Stimulated activated CD4-positive, alpha-beta T cell treated with anti-CD3 and anti-CD28 coated beads, TNF-alpha, amount 100 ng/mL, for 48 hours (primary cell): ENCODE measurements at places on chromosomes 3 and 15.

- DNase-seq, result no peak
Observed at GRCh38 chr3:151156618-151157216, 46.3 kb downstream of the GPR171 start.

DNA sequence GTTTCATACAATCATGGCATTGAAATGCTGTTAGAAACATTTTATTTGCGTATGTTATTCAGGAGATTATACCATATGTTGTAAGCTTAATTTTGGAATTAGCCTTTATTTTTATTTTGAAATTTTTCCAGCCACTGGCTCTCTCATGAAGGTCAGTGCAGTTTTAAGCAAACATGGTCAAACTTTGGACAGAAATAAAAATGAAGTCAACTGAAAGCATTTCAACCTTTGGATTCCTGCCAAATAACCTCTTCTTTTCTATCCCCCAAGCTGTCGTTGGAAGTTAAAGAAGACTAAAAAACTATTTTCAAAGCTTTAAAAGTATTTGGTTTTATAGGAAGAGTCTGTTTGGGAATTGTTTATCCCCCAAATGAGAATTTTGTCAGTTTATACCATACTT is 846.6 kb downstream of the MCTP2 start:
- DNase-seq, result no peak

- no peak for DNase-seq
Observed at GRCh38 chr15:49696433-49696832, 75.6 kb downstream of the DTWD1 start.

GRCh38 chr3:191912616-191913204 is 451.7 kb downstream of the PYDC2 start:
- DNase-seq, result no peak

DNA sequence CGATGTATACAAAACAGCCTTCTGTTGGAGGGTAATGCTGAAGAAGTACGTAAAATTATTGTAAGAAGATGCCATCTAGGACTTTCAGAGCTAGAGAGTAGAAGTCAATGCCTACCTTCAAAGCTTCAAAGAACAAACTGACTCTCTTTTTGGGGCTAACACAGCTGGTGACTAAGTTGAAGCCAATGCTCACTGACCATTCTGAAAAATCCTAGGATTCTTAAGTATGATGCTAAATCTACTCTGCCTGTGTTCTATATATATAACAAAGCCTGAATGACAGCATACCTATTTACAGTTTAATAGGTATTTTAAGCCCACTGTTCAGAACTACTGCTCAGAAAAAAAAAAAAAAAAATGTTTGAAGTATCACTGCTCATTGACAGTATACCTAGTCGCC is 18.9 kb downstream of the ADPGK start:
- DNase-seq, result no peak

DNA sequence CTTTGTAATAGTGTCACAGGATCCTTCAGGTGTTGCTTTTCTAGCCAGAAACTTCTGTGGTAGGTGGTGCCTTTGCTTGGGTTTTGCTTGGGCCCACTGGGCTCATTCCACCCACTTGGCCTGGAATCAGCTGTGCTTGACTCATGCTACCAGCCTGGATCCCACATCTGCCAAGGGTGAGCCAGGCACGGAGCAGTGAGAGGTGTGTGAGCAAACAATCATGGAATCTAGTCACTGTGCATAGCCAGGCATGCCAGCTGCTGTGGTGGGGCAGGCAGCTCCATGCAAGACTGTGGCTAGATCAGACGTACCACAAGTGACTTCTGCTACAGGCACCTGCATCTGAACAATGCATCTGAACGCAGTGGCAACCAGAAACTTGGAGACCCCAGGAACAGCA is 275.9 kb downstream of the UBE2E2 start:
- DNase-seq, result no peak
